GM23248 (cell line): ENCODE measurements at places on chromosomes 1 and 21. TPM values are rescaled to one million over a fixed set of nuclear protein-coding genes. Genes with fewer than 3 reads are reported as not detected.

NMNAT1 gene
- total RNA-seq = 12.5 and 15.2 TPM in 2 replicates

SLC2A5 gene
- 0.54 TPM in 1 of 2 replicates, not detected in the other for total RNA-seq

SPRR2G gene
- total RNA-seq = not detected in 2 replicates

NR1I3 gene
- not detected in 2 replicates for total RNA-seq

TIAM1 gene
- 7.6 and 13.2 TPM in 2 replicates for total RNA-seq

LORICRIN gene
- not detected in 2 replicates for total RNA-seq

BSND gene
- not detected in 2 replicates for total RNA-seq

TNFRSF25 gene
- 5.6 and 12.1 TPM in 2 replicates for total RNA-seq

SELENBP1 gene
- total RNA-seq = 3.5 and 4.0 TPM in 2 replicates
